ENCODE measurements at places on chromosomes 16 and 17. TPM values are rescaled to one million over a fixed set of nuclear protein-coding genes. Genes with fewer than 3 reads are reported as not detected.
A peak's percentile ranks its signal among the peaks of the same experiment; 100 is the strongest.

DNA sequence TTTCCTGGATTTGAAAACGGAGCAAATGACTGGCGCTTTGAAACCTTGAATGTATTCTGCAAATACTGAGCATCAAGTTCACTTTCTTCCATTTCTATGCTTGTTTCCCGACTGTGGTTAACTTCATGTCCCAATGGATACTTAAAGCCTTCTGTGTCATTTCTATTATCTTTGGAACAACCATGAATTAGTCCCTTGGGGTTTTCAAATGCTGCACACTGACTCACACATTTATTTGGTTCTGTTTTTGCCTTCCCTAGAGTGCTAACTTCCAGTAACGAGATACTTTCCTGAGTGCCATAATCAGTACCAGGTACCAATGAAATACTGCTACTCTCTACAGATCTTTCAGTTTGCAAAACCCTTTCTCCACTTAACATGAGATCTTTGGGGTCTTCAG lies 32.3 kb downstream of the BRCA1 start:
- H3K36me3 ChIP-seq = peaks cover 57% of the 10 kb centered on the region
- H3K27me3 ChIP-seq = no peaks in the 10 kb centered on the region
- H3K4me3 ChIP-seq = no peak overlapping the region

- no peak overlapping the region for H3K27ac ChIP-seq
- no peaks in the 10 kb centered on the region for H3K36me3 ChIP-seq
- peaks cover 27% of the 10 kb centered on the region for H3K27me3 ChIP-seq
- peak; percentile 48 for DNase-seq
These were observed 1.1 kb downstream of the CD300H start for GRCh38 chr17:74566132-74566753.

- H3K27me3 ChIP-seq = peaks cover 24% of the 10 kb centered on the region
- H3K4me3 ChIP-seq = no peak overlapping the region
- H3K27ac ChIP-seq = no peak overlapping the region
- no peak for DNase-seq
- no peaks in the 10 kb centered on the region for H3K36me3 ChIP-seq
These were observed 85.0 kb upstream of the RPL38 start for GRCh38 chr17:74118504-74118903.

TMEM114 gene
- total RNA-seq = not detected

REXO5 gene
- total RNA-seq = 25.7 TPM

SPATA33 gene
- total RNA-seq = 10.1 TPM

NOTUM gene
- total RNA-seq = 0.22 TPM

LGALS9B gene
- total RNA-seq = not detected

FOXN1 gene
- total RNA-seq = not detected

PRAC2 gene
- total RNA-seq = not detected

Data from activated CD4-positive, alpha-beta memory T cell treated with anti-CD3 and anti-CD28 coated beads for 36 hours (primary cell).